CD8-positive, alpha-beta T cell (primary cell): ENCODE measurements at places on chromosomes 7 and 10.

- no peak for DNase-seq
Observed at GRCh38 chr7:88358526-88358838, 51.8 kb upstream of the STEAP4 start.

- DNase-seq: no peak
Observed at GRCh38 chr10:77971804-77972144, 45.2 kb upstream of the DLG5 start.

DNA sequence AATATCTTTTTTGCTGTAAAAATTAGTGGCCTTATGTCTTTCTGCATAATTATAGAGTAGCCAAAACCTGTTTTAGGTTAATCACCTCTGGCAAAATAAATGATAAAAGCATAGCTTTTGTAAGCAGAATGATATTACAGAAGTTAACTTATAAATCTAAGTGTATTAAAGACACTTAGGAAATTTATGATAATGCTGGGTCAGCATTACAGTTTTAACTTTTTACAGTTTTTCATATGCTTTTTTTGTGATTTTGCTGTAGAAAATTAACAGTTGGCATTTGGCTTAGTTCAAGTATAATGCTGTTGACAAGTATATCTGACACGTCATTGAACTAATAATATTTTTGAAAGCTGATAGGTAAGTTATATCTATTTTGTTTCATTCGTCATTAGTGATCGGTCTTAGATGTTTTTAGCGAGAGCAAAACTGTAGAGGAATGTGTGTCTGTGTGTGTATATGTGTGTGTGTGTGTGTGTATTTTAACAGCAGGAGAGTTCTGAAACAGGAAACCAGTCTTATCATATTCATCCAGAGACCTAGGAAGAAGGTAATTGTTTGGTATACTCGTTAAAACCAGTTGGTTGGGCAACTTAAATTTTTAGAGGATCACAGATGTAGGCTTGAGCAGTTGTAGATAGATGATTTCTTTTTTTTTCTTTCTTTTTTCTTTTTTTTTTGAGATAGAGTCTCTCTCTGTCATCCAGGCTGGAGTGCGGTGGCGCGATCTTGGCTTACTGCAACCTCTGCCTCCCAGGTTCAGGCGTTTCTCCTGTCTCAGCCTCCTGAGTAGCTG is 15.4 kb downstream of the PTEN start:
- no peak for DNase-seq

DNA sequence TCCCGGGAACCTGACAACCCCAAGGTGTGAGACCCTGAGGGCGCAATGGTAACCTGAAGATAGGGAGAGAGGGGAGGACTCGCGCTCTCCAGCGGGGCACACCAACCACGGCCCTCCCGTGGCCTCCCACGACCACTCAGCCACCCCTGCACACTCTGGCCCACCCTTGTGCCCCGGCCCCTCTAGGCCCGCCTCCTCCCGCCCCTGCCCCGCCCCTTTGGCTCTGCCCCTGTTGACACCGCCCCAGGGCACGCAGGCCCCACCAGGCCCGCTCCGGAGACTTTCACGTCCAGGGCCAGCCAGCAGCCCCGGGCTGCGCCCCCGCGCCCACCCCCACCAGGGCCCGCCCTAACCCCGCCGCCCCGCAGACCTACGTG is 10.9 kb downstream of the ATG9B start:
- DNase-seq: no peak

- DNase-seq: no peak
Observed at GRCh38 chr10:76453332-76453731, 1021.9 kb downstream of the LRMDA start.

GRCh38 chr7:82021036-82021435 is 251.2 kb upstream of the HGF start:
- DNase-seq: no peak

- DNase-seq: no peak
Observed at GRCh38 chr7:92987095-92987494, 130.7 kb downstream of the SAMD9 start.

GRCh38 chr7:33258491-33258951 is 129.2 kb downstream of the BBS9 start:
- DNase-seq: no peak

- DNase-seq: peak; percentile 50
Observed at GRCh38 chr7:112869111-112869774, 79.0 kb upstream of the TMEM168 start.

DNA sequence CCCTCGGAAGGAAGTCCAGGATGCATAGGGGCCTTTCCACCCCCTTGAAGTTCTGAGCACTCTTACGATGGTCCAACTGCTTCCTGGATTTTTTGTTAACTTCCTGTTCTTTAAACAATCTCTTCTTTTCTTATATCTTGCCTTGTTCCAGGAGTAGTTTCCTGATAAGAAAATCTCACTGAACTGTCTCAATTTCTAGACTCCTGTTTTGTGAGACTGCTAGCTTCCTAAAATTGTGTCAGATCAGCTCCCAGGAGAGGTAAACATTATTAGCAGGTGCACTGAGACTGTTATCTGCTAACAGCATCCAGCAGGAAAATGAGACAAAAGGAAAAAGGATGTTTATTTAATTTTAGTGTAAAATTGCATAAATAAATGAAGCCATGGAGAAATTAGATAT is 106.2 kb upstream of the PITRM1 start:
- no peak for DNase-seq

DNA sequence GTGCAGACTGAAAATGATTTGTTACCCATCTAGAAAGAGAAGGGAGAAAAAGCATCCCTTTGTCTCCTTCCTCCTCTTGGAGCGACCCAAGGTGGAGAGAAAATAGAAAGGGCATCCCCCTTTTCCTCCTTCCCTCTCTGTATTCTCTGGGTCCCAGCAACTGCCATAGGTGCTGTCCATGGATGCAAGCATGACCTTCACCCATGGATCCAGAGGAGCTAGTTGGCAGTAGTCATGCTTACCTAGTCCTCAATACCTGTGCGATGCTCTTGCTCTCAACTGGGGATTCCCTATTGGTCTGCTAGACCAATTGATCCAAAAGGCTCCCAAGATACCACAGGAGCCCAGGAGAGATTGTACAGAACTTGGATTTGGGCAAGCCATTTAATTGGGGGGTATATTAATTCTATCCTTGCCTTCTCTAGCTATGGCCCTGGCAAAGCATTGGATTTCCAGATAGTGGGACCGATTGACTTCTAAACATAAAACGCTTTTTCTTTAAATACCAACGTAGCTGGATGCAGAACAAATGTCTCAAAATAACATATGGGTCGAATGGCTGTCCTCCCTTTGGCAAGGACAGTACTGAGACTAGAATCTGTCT is 547.8 kb upstream of the IGFBP3 start:
- no peak for DNase-seq

- DNase-seq: no peak
Observed at GRCh38 chr10:17536221-17536620, 81.0 kb downstream of the HACD1 start.

DNA sequence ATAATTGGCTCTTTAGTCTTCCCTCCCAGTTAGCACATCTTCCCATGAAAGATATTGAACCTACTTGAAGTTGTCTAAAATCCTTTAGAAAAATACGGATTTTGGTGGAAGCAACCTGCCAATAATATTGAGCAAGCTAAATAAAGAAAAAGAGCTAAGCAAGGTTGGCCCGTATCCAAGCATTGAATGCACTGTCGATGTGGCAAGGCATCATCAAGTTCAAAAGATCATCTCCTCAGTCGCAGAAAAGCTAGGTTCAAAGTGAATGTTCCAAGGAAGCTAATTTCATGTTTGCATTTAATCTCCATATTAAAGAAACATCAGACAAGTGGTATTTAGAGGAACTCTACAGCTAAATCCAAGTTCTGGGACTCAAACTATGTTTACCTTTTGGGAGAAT is 206.0 kb downstream of the MTERF1 start:
- no peak for DNase-seq

GRCh38 chr10:13740461-13740860 is 153.7 kb downstream of the PRPF18 start:
- no peak for DNase-seq

- DNase-seq: no peak
Observed at GRCh38 chr7:78037603-78038002, 239.0 kb downstream of the PHTF2 start.

DNA sequence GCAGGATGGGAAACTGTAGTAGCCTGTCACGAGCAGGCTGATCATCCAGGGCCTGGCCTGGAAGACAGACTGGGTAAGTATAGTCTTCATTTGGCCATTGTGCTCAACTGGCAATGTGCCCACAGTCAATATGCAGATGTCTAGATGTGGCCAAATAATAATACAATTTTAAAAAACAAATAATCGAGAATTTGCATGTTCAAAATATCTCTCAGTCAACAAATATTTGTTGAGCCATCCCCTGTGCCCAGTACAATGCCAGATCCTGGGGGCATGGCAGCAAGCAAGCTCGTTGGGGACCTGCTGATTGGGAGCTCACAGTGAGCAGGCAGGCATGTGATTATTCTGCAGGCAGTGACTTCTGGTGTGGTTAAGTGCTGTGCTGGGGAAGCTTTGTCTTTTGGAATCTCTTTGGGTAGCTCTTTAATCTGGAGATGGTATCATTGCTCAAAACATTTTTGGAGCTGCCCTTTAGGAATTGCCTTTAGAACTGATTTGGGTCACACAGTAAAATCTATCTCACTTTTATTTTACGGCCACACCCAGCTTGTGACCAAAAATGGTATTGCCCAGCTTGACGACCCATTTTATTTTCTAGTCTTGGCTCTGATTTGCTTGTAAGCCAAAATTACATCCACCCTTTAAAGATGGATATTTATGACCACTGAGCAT is 92.2 kb downstream of the PLCE1 start:
- DNase-seq: no peak

GRCh38 chr10:124641282-124642087 is 102.7 kb downstream of the FAM53B start:
- peak; percentile 85 for DNase-seq

GRCh38 chr10:13633689-13634088 is 46.9 kb downstream of the PRPF18 start:
- DNase-seq: no peak

- peak; percentile 37 for DNase-seq
Observed at GRCh38 chr10:44387853-44388251, 3.0 kb upstream of the CXCL12 start.

DNA sequence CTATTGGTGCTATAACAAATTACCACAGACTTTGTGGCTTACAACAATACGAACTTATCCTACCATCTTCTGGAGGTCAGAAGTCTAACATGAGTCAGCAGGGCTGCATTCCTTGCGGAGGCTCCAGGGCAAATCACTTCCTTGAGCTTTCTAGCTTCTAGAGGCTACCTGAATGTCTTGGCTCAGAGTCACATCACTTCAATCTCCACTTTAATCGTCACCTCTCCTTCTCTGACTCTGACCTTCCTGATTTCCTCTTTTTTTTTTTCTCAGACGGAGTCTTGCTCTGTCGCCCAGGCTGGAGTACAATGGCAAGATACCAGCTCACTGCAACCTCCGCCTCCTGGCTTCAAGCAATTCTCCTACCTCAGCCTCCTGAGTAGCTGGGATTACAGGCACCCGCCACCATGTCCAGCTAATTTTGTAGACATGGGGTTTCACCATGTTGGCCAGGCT is 44.6 kb upstream of the ANAPC16 start:
- no peak for DNase-seq
